H7 (cell line): ENCODE measurements at places on chromosomes 2 and 18. TPM values are rescaled to one million over a fixed set of nuclear protein-coding genes. Genes with fewer than 3 reads are reported as not detected.

- no peak for DNase-seq
Measured at GRCh38 chr2:66920415-66920814, 476.7 kb upstream of the ETAA1 start.

Gene HOXD8
- total RNA-seq, result not detected in 2 replicates

Gene CNDP1
- total RNA-seq, result not detected in 2 replicates

- no peak for DNase-seq
Measured at GRCh38 chr2:120670771-120671480, 64.7 kb upstream of the GLI2 start.

- DNase-seq, result no peak
Measured at GRCh38 chr2:106841886-106842645, 43.9 kb downstream of the ST6GAL2 start.

- no peak for DNase-seq
Measured at GRCh38 chr2:98463988-98464771, 19.5 kb downstream of the INPP4A start.

- no peak for DNase-seq
Measured at GRCh38 chr2:19261061-19261460, 97.4 kb downstream of the OSR1 start.

DNA sequence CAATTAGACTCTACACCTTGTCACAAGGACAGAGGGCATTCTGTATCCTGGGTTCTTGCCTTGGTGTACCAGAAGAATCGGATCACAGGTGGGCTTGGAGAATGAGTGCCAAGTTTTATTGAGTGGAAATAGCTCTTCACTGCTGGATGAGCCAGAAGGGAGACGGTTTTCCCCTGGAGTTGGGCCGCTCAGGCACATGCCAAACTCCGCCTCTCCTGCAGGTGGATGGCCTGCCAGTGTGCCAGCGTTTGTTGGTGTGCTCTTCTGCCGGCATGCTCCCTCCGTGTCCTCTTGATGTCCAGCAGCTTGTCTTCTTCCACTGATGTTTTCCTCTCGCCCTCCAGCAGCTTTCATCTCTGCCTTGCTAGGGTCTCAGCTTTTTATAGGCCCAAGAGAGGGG is 115.5 kb upstream of the RAB27B start:
- no peak for DNase-seq

Gene MARCO
- not detected in 2 replicates for total RNA-seq

DNA sequence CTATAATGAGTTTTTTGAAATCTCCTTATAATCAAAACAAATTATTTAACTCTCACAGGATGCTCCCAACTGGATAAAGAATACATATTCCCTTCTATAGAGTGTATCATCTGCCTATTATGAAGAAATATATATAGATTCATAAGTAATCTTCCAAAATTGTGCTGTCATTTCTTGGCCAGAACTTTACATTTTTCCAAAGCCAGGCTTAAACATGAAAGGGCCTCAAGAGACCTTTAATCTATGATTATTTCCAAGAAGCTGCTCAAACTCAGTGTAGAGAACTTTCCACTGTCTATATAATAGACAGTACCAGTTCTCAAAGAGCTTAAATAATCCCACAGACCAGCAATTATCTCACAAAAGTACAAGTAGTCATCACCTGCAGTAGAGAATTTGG is 211.0 kb downstream of the AKAIN1 start:
- DNase-seq, result no peak

Gene NYAP2
- total RNA-seq, result not detected in 2 replicates

DNA sequence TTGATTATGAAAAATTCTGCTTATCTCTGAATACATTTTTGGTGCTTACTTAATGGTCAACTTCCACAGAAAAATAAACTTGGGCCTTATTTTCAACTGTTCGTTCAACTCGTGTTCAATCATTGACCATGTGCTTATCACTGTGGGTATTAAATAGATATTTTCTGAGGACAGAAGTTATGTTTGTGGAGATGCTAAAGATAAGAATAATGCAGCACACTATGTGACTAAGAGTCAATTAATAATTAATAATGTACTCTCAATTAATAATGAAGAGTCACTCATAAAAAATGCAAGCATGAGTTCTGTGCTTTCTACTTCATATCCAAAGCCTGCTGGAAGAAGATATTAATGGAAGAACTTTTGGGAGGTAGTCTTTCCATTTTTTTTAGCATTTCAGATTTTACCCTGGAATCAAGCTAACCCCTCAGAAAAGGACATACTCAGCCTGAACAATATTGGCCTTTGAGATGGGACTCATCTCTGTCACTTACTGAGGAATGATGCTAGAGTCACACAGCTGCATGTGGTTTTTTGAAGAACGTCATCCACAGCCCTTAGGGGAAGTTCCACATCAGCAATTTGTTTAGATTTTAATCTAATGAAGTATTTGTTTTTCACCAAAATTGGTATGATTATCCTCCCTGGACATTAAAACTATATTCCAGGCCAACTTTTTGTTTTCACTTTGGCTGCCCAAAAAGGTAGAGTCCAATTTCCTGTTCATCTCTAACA is 191.9 kb upstream of the CRIM1 start:
- DNase-seq, result no peak

GRCh38 chr2:43387092-43388062 is 161.0 kb upstream of the ZFP36L2 start:
- DNase-seq, result no peak

DNA sequence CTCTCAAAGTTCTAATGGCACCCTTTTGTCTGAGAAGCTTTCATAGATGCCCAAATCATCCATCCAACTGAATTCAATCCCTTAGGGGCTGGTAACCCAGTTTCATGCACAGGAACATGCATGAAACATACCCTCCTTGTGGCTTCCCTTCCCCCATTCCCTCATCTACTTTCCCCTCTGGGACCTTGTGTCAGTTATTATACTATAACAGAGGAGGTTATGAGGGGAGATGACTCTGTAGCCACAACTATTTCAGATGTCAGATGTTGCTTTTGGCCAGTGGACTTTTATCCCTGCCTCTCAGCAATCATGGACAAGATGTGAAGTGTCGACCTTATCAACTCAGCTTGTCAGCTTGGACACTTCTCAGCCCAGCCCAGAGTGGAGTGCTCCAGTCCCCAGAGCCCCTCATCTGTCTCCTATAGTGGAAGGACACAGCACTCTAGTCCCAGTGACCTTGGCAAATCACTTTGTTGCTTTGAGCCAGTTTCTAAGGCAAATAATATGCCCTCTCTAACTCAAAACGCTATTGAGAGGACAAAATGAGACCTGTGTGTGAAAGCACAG is 8.4 kb downstream of the DHRS9 start:
- DNase-seq, result no peak

- DNase-seq, result no peak
Measured at GRCh38 chr2:127170021-127170420, 50.1 kb downstream of the CYP27C1 start.

GRCh38 chr2:227374158-227374557 is 4.9 kb downstream of the TM4SF20 start:
- DNase-seq, result no peak

DNA sequence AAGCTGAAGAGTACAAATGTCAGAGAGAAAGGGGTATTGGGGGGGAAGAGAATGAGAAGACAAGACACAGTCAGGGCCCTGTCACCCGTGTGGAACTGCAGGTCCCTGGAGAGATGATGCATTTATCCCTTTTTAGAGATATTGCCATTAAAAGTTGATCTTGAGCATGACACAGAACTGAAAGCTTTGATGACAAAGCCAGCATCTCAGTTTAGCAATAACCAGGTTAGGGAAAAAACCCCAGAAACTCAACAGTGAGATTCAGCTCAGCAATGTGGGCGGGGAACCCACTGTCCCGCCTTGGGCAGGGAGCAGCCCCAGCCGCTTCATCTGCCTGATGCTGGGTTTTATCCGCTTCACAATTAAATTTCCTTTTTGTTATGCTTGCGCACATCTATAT is 181.1 kb downstream of the NEDD4L start:
- DNase-seq, result no peak

GRCh38 chr18:75504469-75504868 is 77.0 kb upstream of the SMIM21 start:
- no peak for DNase-seq

Gene NFATC1
- total RNA-seq, result 14.1 and 14.5 TPM in 2 replicates

GRCh38 chr18:8283891-8284585 is 325.2 kb upstream of the RAB12 start:
- DNase-seq, result no peak

DNA sequence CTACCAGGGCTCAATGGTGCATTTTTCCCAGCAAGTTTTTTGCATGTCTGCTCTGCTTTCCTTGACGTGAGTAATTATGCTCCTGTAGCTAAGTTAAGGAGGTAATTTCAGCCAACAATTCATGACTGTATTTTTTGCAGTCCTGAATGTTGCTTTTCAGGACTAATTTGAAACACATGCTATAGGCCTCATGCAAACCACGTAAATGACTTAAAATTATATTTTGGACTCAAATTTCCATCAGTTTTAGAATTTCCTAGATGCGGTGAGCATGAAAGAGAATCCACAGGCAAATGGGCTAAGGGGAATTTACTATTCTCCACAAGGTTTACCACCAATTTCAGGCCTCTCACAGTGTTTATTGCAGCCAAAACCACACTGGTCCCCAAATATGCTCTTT is 589.9 kb upstream of the LRRTM1 start:
- no peak for DNase-seq

Gene SUMO1
- 216 and 326 TPM in 2 replicates for total RNA-seq

Gene TCF23
- not detected in 2 replicates for total RNA-seq

GRCh38 chr2:64313398-64313723 is 140.6 kb upstream of the LGALSL start:
- DNase-seq, result no peak

Gene GMCL1
- 8.1 and 10.4 TPM in 2 replicates for total RNA-seq

GRCh38 chr2:96110621-96111256 is 5.6 kb downstream of the ADRA2B start:
- no peak for DNase-seq

- no peak for DNase-seq
Measured at GRCh38 chr18:24234850-24235418, 96.1 kb downstream of the CABYR start.

- no peak for DNase-seq
Measured at GRCh38 chr2:170923799-170924198, 5.3 kb upstream of the GORASP2 start.

GRCh38 chr2:191441496-191442214 is 196.5 kb downstream of the MYO1B start:
- DNase-seq, result no peak

Gene NT5DC4
- not detected in 2 replicates for total RNA-seq

Gene CPS1
- 3.1 and 6.3 TPM in 2 replicates for total RNA-seq

DNA sequence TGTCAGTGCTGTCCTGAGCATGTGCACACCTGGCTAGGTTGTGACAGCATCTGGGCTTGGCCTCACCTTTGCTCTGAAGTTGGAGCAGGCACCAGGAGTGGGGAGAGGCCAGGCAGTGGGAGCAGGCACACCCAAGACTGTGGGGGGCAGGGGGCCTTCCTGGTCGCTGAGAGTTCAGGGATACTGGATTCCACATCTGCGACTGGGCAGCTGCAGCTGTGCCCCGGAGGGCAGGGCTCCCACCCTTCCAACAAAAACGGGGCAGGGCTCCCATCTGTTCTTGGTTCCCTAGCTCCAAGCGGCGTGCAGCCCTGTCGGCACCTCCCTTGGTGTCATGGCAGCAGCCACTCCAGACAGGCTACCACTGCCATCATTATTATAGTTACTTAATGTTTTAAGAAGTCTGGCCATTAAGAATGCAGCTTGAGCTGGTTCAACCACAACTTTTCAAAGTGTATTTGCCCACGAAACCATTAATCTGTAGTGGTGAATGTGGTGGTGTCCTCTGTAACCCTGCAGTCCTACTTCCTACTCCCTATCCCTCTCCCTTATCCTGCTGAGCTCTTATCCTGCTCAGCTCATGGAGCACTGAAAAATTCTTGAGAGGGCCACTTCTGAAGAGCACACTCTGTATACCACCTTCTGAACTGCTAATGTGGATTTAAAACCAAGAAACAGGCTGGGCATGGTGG is 48.0 kb upstream of the RAB1A start:
- no peak for DNase-seq

DNA sequence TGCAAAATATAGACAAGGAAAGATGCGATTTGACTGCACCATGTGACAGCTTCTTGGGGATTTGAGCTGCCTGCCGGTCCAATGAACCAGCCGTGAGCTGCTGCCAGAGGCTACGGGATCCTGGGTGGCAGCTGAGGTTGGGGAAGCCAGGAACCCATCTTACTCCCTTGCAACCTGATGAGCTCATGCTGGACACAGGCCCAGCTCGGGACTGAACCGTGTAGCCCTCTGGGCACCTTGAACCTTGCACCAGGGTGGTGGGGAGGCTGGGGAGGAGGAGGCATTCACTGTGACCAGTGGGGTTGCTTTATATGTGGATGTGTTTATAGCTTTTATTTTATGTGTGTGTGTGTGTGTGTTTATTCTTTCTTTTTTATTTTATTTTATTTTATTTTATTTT is 9.1 kb downstream of the ALPI start:
- no peak for DNase-seq

Gene GPR35
- total RNA-seq, result 0.07 TPM in 1 of 2 replicates, not detected in the other

- DNase-seq, result no peak
Measured at GRCh38 chr2:188853307-188853706, 120.9 kb upstream of the COL3A1 start.

Gene OXER1
- 0.69 and 2.4 TPM in 2 replicates for total RNA-seq

DNA sequence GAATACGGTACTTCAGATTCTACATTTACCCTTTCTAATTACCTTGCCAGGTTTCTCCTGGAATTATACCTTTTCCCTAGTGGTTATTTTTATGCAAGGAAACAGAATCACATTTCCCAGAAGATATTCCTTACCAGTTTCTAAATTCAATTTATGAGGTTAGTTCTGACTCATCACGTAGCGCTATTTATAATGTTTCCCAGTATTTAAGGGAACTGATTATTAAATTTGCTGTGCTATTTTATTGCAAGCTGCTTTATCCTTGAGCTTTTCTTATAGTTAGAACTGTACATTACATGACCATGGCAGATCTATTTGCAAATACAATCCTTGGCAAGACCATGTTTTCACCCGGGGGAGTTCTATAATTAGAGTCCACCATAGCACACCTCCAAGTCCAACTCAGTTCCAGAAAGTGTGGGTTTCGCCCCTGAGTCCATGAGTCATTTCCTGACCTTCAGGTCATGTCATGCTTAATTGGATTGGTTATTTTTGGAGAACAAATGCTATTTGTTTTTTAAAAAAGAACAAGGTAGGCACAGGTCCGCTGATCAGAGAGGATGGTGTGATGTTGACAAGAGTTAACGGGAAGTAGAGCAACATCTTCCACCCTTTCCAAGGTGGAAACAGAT is 126.6 kb downstream of the ZNF532 start:
- no peak for DNase-seq

Gene FLACC1
- total RNA-seq, result not detected in 2 replicates
